ENCODE measurements at places on chromosomes 3 and 15.

DNA sequence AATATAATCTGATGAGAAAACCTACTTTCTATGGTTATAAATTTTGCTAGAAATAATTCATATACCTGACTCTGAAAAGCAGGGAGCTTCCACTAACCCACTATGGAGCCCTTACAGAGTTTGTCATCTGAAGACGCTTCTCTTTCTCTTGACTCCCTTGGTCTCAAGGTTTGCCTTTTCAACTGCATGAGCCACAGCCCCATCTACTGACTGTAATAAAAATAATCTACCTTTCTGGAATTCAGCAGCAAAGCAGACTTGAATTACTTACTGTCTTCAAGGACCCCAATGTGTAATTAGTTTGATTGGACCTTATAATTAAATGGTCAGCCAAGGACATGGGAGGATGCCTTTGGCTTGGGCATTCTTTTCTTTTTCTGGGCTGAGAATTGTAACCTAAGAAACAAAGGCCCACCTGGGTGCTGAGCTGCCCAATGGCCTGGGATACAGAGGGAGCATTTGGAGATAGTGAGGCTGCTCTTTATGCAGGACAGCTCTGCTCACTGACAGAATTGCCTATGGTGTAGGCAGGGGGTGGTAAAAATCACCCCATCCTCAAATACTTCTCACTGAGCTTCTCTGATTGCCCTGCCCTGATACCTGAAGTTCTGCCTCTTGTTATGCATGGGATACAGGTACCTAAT, 178.6 kb upstream of the TRIM42 start:
- DNase-seq, result no peak

- DNase-seq, result no peak
Measured at GRCh38 chr3:16329826-16330129, 64.8 kb downstream of the OXNAD1 start.

- no peak for DNase-seq
Measured at GRCh38 chr15:71713191-71713809, 97.1 kb upstream of the NR2E3 start.

DNA sequence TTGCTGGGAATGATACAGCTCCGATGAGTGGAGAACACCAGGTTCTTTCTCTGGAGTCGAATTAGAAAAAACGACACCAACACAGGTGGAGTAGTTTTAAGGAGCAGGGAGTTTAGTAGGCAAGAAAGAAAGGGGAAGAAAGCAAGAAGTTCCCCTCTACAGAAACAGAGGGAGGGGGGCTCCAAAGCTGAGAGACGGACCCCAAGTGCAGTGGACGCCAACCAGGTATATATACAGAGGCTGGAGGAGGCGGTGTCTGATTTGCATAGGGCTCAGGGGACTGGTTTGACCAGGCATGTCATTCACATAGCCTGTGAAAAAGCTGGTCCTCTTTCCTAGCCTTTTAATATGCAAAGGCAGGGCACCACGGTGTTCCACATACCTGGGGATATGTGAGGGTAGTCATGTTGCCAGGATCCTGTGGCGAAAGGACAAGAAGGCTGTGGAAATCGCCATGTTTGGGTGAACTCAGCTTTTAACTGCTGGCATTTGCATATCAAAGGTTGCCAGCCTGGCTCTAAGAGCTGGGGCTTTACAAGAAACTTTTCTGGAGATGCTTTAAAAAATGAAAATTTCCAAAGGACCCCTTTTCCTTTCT, 887.4 kb upstream of the EPHA6 start:
- no peak for DNase-seq

DNA sequence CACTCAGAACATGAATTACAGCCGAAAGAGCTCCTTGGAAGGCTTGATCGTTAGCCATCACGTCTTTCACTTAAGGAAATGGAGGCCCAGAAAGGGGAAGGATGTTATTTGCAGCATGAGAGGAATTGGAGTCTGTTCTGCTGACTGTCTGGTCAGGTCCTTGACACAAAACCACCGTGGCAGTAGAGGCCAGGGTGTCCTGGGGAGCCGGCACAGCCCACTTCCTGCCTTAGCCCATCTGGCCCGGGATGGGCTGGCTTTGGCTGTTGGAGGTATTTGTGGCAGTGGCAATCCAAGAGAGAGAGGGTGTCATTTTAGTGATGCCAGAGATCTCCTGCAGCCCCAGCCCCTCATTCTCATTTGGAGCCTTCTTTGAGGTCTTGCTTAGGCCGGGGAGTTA, 37.4 kb downstream of the ST6GAL1 start:
- DNase-seq, result no peak

DNA sequence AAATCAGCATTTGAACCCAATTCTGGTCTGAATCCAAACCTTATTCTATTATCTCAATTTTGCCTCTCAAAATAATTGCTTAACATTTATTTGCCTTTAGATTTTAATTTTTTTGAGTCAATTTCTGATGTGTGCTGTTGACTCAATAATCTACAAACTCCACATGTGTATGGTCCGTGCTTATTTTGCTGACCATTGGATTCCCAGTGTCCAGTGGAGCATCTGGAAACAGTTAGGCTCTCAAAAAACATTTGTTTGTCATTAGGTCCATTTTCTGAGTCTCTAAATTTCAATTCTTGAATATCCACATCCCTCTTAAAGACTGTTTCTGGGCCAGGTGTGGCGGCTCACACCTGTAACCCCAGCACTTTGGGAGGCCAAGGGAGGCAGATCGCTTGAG, 19.2 kb upstream of the MYZAP start:
- DNase-seq, result no peak
